ENCODE measurements at places on chromosomes 3 and 15. TPM values are rescaled to one million over a fixed set of nuclear protein-coding genes. Genes with fewer than 3 reads are reported as not detected.

DNA sequence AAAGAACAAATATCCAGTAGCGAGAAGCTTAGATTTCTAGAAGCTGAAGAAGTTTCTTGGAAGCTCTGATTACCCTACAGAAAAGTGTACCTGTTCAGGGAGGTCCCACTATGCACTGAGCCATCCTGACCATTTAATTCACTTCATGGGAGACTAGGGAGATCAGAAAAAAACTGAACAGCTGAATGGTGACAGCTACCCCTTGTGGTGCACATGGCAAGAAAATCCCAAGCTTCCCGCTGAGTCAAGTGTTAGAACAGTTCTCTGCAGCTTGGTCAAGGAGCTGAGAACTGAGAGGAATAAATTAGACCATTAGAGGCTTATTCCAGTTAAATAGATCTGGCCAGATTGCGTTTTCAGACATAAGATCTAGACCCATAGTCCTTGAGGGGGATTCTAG is 197.2 kb upstream of the VEPH1 start:
- no peak for DNase-seq

GCNT3 gene
- not detected for total RNA-seq

GRCh38 chr3:101724329-101725193 is at the start of gene CEP97:
TSS of gene CEP97 (plus strand) at chr3:101724614. CDS start at chr3:101724677, 63 bp downstream.
- peak; percentile 81 for DNase-seq

CCDC54 gene
- not detected for total RNA-seq

GRCh38 chr3:47128137-47128536 is 35.8 kb downstream of the SETD2 start:
- no peak for DNase-seq

TNNC1 gene
- 3.8 TPM for total RNA-seq

SLC24A5 gene
- total RNA-seq, result not detected

DNA sequence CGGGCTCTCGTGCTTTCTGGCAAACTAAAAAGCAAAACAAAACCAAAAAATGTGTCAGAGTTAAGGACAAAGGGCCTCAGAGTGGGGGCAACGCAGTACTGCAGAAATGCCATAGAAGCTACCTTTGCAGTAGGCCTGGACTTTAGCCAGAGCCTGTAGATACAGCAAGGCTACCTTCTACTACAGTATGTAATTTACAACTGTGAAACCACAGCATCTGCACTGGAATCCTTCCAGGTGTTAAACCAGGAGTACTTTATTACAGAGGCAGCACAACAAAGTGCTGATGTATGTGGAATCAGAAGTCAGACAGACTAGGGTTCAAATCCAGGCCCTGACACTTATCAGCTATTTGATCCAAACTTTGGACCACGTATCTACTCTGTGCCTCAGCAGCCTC is 34.9 kb downstream of the RUBCN start:
- no peak for DNase-seq

DNA sequence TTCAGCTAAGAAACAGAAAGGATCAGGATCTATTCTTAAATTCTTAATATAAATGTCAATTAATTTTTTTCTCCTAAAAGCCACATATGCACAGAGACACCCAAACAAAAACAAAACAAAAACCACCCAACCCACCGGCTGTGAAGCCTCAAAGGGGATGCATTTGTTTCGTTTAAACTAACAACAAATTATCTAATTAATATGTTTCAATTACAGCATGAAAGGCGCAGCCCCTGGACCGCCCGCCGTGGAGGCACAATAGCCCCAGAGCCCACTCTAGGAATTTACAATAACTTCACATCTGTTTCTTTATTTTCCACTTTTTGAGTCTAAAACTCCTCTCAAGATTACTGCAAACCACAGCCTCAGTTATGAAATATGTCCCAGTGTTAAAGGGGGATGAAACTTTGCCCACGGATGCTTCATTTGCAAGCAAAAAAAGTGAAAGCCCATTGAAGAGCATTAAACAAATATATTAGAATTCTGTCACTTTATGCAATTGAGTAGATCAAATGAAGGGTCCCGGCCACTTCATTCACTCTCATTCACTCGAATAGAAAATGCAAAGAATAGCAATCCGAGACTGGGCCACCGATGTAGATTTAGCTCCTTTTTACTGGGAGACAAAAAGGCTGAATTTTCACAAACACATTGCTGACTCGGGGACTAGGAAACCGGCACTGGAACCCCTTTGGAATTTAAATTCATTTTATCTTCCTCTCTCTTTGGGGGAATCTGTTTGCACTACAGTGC is 6.0 kb downstream of the FOXB1 start:
- no peak for DNase-seq

DNA sequence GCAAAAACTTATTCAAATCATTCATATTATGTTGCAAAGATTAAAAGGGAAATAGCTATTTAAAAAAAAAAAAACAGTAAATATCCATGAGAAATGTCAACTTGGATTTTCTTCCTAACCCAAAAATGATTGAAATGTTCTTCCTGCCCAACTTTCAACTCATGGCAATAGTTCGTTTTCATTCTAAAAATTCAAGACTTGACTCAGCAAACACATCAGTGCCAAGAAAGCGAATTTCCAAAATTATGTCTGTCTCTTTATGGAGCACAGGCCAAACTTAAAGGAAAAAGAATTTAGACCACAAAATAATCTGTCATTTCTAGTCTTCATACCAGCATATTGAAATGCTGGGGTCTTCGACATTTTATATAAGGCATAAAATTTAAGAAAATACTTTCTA is 63.7 kb downstream of the MAGI1 start:
- DNase-seq, result no peak

GRCh38 chr3:123168605-123169004 is 33.1 kb upstream of the SEC22A start:
- DNase-seq, result no peak

- no peak for DNase-seq
Measured at GRCh38 chr3:114447545-114447944, 153.7 kb downstream of the TIGIT start.

FBLN2 gene
- total RNA-seq, result 11.6 TPM

- DNase-seq, result no peak
Measured at GRCh38 chr3:39222462-39222861, 30.1 kb upstream of the XIRP1 start.

FAM174B gene
- total RNA-seq, result 1.8 TPM

RASL12 gene
- total RNA-seq, result not detected

SLC12A1 gene
- not detected for total RNA-seq

HRG gene
- total RNA-seq, result not detected

DNA sequence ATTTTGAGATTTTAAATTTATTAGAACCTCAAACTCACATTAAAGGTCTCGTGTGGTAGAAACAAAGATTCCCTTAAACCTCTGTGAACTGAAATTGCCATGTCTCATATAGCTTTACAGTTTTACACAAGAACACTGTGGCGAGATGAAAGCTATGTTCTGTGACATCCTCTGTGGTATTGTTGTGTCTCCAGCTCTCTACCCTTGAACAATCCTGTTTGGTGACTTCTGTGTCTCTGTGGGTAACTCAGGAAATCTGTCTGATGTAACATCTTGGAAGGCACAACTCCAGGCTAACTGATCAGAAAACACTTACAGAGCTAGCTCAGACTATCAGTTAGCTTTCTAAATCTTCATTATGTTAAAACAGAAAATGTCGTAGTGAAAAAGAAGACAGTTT is 318.8 kb upstream of the GBE1 start:
- DNase-seq, result no peak

DNA sequence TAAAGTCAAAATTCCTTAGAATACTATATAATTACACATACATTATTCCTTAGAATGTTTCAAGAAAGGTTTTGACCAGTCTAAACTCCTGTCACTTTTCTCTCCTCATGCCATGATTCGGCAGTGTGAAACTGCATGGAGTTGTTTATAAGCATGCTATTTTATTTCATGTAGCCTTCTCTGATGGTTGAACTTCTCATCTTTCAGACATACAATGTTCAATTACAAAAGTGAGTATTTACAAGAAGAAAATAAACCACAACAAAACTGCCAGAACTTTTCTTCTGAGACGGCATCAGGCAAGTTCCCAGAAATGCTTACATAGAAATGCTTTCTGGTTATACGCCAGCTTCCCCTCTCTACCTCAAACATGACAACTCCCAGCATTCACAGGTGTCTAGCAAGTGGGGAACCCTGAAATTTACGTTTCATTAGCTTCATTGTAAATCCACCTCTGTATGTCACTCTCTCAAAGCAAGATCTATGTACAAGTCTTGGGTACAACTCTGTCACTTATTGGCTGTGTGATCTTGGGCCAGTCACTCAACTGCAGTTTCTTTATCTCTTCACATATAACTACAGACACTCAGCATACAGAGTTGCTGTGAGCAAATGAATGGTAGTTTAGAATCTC is 42.7 kb downstream of the HDGFL3 start:
- DNase-seq, result no peak

GRCh38 chr3:71846185-71846584 is 61.2 kb upstream of the PROK2 start:
- DNase-seq, result no peak

- no peak for DNase-seq
Measured at GRCh38 chr15:25879438-25879837, 16.3 kb upstream of the ATP10A start.

DNA sequence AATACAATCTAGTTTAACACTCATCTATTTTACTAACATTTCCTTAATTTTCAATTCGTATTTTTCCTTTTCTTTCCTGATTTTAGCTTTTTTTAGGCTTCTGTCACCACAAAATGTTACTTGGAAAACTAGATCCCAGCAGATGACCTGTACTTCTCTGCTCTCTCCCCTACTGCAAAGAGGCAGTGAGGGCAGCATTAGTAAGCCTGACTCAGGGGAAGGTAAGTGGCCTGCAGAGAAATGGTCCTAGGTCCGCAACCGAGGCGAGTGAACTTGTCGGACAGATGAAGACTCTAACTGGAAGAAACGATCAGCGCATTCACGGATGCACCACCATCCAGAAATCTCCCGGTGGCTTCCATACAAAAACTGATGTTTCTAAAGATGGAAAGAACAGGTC is 20.4 kb downstream of the TMEM43 start:
- no peak for DNase-seq

DNA sequence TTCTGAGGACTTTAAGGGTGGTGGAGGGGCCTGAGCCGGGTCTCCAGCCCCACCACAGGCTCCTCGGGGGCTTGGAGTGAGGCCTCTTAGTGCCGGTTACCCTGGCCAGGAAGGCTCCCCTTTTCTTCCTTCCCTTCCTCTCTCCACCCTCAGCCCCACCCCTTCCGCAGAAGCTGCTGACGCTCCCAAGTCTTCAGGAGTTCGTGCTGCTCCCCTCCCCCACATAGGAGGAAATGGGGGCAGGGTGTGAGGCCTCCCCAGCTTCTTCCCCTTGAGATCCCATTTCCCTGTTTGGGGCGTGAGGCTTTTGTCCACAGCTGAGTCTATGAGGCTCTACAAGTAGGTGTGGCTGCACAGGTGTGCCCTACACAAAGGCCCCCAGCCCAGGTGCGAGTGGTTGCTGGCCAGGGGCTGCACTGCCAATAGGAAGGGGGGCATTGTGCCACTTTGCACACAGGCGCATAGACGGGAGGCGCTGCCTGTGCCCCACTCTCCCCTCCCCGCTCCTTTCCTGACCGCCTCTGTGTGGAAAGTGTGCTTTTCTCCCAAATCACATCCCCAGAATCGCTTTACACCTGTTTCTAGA is 915 bp upstream of the CALML4 start:
- no peak for DNase-seq

BTLA gene
- 3.0 TPM for total RNA-seq

- DNase-seq, result no peak
Measured at GRCh38 chr3:38528457-38528856, 32.3 kb downstream of the EXOG start.

CFAP92 gene
- total RNA-seq, result 0.75 TPM

THAP10 gene
- total RNA-seq, result not detected

GRCh38 chr3:194082743-194083636 is 53.0 kb upstream of the HES1 start:
- DNase-seq, result no peak

ROBO1 gene
- 3.2 TPM for total RNA-seq

ERICH6 gene
- total RNA-seq, result 0.28 TPM

DNA sequence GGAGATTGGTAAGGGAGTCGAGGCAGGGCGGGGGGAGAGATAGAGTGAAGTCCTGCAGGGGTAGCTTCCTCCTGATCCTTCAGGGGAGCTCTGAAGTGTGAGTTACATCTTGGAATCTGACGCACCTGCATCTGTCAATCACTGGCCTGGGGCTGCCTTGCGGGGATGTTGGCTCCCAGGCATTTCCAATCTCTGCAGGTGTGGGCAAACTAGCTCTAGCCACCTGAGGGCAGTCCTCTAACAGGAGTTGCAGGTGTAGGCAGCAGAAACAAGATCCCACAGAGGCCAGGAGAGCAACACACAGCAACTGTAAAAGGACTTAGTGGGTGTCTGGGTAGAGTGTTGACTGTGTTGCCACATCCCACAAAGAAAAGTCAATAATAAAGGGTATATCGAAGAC is 63.6 kb downstream of the ZNF621 start:
- DNase-seq, result no peak

DNA sequence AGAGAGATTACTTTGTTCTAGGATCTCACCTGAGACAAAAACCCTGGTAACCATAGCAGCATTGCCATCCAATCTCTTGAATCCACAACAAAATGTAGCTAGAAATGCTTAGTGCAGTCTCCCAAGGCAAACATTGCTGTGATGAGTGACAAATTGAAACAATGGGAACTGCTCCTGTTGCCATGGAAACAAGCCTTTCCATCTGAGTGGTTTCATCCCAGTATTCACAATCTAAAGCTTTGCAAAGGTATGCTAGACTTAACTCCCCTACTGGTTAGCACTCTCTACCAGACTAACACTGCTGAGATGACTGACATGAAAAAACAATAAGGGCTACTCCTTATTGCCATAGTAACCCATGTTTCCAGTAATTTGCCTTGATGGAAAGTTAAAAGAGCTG is 172.6 kb upstream of the CNTN3 start:
- no peak for DNase-seq

DNA sequence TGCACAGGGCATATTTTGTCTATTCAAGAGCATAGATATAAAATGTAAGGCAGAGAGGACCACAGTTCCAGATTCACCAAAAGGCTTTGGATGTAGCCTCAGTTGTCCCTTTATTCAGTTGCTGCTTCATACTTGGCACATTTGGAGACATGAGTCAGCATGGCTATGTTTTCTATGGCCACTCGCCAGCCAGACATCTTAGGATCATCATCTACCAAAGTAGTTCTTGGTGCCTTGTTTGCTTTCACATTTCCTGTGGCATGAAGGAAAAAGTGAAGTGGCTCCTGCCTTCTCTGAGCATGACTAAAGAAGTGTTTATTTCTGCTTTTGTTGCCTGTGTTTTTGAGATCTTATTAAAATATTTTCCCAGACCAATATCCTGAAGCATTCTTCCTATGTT is 7.2 kb downstream of the SUSD5 start:
- DNase-seq, result no peak

DNA sequence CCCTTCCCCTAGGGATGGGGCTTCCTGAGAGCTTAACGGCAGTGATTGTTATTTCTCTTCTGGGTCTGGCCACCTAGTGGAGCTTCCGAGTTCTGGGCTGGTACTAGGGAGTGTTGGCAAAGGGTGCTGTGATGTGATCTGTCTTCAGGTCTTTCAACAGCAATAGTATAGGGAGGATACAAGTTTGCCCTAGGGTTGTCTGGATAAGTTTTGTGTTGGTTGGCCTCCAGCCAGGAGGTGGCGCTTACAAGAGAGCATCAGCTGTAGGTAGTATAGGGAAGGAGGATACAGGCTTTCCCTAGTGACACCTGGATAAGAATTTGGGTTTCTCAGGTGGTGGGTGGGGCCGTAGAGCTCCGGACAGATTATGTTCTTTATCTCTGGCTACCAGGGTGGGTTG is 19.2 kb upstream of the CPOX start:
- DNase-seq, result no peak
